ENCODE measurements at places on chromosomes 12 and 14.

GRCh38 chr14:33686218-33686617, 264.7 kb downstream of the EGLN3 start:
- DNase-seq = no peak

DNA sequence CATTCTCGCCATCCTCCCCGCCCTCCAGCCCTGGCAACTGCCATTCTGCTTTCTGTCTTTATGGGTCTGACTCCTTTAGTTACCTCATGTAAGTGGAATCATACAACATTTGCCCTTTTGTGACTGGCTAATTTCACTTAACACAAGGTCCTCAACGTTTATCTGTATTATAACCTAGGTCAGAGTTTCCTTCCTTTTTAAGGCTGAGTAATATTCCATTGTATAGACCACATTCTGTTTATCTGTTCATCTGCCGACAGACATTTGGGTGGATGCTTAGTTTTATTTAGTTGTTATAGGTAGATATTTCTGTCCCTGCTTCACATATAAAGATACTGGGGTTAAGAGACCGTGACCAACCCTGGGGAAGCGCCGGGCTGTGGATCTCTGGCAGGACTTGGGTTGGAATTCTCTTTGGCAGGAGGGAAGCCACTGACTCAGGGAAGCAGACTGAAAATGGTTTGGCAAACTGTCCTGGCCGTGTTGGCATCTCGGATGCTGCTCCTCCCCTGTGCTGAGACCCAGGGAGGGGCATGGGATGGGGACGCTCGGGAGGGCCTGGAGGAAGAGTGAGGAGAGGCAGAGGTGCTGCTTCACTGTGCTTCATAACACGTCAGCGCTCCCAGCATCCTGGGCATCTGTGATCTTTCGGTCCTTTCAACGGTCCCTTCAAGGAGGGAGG, 38.9 kb downstream of the TEAD4 start:
- DNase-seq = no peak

DNA sequence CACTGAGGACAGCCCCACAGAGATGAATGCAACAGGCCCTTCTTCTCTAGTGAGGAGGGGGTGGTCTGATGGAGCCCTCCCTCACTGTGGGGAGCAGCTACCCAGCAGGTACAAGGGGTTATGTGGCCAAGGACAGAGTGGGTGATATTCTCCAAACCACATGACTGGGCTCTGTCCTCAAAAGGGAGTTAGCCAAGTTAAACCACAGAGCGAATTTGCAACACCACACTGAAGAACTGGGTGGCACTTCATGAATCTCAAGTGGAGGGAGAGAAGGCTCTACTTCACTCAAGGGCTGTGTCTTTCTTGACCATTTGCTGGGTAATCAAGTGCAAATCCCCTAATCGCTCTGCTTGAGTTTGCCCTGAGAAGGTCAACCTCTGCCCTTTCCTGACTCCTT, 12.5 kb downstream of the GPR68 start:
- DNase-seq = no peak

DNA sequence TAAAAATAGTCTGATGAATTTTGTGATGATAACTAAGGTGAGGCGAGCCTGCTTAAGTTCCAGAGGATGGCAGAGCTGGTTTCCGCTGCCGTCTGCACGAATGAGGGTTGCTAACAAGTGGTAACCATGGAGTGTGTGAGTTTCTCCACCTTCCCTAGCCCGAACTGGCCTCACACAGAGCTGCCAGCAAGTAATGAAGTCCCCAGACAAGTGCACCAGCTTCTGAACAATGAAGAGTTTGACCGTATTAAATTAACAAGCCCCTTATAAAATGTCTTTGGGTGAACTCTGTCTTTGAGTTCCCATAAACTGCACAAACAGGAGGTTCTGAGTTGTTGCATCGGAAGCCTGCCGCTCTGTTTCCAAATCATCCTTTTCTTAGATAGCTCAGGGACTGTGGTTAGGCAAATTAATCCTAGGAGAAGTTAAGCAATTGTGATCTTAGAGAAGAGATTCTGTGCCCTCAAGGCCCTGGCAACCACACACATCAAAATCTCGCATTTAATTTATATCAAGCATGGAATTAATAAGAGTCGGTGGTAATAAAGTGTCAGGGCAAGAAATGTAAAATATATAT, 274.1 kb upstream of the DAAM1 start:
- no peak for DNase-seq

GRCh38 chr12:122226366-122227125, 694 bp upstream of the DIABLO start:
- DNase-seq = no peak

GRCh38 chr12:94874518-94875302, 128.8 kb downstream of the NDUFA12 start:
- DNase-seq = no peak

- DNase-seq = no peak
These were observed 399 bp upstream of the ZNF705A start for GRCh38 chr12:8156416-8156815.

- no peak for DNase-seq
These were observed 84.6 kb downstream of the RIN3 start for GRCh38 chr14:92597906-92598905.

DNA sequence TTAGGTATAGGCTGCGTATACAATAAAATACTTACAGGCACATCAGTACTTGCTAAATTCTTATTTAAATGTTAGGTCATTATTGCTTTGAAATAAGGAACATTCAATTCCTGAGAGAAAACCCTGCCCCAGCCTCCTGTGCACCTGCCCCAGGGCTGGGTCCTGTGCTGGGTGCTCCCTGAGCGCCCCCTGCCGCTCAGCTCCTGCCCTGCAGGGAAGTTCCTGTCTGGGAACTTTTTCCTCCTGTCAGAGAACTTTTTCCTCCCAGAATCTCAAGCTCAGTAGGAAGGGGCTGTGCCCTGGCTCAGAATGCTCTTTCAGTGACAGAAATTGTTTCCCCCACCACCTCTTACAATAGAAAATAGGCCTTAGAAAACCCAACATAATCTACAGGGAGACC, 751.1 kb downstream of the TMEM121 start:
- peak; percentile 10 for DNase-seq

DNA sequence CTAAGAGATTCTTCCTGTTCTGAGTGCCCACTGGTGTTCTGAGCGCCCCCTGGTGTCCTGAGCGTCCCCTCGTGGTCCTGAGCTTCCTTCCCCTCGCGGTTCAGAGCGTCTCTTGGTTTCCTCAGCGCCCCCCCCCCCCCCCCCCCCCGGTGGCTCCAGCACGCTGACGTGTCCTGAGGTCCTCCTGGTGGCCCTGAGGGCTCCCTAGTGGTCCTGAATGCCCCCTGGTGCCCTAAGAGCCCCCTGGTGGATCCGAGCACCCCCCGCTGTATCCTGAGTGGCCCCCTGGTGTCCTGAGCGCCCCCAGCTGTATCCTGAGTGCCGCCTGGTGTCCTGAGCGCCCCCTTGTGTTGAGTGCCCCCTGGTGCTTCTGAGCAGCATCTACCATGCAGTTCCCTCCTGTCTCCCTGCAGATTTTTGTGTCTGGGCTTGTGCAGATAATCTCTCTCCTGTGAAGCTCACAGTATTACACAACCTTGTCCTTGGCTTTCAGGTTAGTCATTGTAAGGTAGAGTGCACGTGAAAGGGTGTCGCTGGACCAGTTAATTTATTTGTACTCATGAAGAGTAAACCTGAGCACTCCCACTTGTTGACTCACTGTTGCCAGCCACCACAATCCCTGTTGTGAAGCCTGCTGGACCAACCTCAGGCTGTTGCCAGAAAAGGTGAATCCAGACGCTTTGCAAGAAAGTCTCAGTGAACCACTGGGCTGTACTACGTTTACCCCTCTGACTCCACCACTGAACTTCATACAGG, 1168.4 kb downstream of the TMEM121 start:
- no peak for DNase-seq

- DNase-seq = no peak
These were observed 298.8 kb upstream of the TBX3 start for GRCh38 chr12:114982760-114983159.

DNA sequence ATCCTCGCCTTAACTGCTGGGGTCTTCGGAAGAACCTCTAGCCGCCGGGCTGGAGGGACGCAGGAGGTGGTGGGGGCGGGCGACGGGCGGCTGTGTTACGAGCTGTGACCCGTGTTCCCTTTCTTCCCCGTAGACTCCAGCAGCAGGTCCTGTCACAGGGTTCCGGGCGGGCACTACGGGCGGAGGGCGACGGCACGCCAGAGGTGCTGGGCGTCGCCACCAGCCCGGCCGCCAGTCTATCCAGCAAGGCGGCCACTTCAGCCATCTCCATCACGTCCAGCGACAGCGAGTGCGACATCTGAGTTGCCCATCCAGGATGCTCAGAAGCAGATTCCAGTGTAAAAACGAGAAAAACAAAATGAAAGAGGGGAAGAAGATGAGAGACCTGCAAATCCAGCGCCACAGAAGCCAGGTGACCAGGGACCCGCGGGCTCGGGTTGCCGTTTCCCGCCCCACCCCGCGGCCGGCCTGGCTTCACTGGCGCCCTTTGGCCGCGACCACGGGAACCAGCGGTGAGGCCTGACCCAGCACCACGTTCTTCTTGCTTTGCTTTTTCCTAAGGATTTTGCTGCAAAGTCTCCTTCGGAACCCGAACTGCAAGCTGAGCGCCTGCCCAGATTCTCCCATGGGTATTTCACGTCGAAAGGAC, 2.1 kb downstream of the SIX6 start:
- DNase-seq = no peak

- DNase-seq = no peak
These were observed 369.6 kb downstream of the ATP23 start for GRCh38 chr12:58310809-58311622.

GRCh38 chr14:60085693-60086092, 6.0 kb upstream of the PCNX4 start:
- no peak for DNase-seq

Measured in activated CD8-positive, alpha-beta memory T cell treated with anti-CD3 and anti-CD28 coated beads for 1 hour (primary cell).